ENCODE measurements at places on chromosomes 4 and X. TPM values are rescaled to one million over a fixed set of nuclear protein-coding genes. Genes with fewer than 3 reads are reported as not detected.

Gene RIPPLY1
- not detected for total RNA-seq

Gene HAND2
- not detected for total RNA-seq

Gene GRIPAP1
- total RNA-seq: 43.1 TPM

Gene ZNF185
- total RNA-seq: 5.9 TPM

Gene MAGEB16
- total RNA-seq: not detected

Gene ESX1
- not detected for total RNA-seq
